ENCODE measurements at places on chromosomes 16 and 17. TPM values are rescaled to one million over a fixed set of nuclear protein-coding genes. Genes with fewer than 3 reads are reported as not detected.

The TNK1 gene
- 9.1 TPM for total RNA-seq

The PLK1 gene
- 30.4 TPM for total RNA-seq

The FN3KRP gene
- total RNA-seq, result 31.8 TPM

The TP53TG3F gene
- total RNA-seq, result not detected

The ZNF750 gene
- 0.11 TPM for total RNA-seq

DNA sequence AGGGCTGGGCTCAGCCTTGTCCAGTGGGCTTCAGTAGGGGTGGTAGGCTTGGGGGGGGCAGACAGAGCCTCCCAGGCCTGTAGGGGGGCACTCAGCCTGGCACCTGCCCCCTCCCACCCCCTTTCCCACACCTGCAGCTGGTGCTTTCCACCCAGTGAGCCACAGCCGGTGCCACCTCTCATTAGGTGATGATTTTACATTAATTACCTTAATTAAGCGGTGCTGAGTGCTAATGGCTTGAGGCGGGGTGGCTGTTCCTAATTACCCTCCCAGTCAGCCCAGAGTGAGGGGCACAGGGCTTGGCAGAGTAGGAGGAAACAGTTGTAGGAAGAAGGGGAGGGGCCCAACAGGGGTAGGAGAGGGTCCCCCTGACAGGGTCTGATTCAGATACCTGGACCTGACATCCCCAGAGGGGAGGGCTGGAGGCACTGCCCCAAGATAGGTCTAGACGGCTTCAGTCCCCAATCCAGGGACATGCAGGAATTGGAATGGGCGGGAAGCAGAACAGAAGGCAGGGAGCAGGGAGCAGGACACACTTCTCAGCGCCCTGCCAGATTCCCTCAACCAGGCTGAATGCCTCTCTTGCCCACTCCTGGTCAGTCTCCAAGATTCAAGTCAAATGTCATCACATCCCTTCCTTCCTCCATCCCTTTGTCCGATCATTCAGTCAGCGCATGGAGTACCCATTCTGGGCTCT is 26.5 kb upstream of the PHF12 start:
- peaks cover 11% of the 10 kb centered on the region for H3K4me1 ChIP-seq
- no peak for DNase-seq
- no peak overlapping the region for H3K4me3 ChIP-seq

GRCh38 chr16:58024486-58025350 is 836 bp upstream of the MMP15 start:
- H3K4me3 ChIP-seq, result peak overlapping the region; percentile 76
- no peaks in the 10 kb centered on the region for H3K27me3 ChIP-seq
- peaks cover 38% of the 10 kb centered on the region for H3K4me1 ChIP-seq

DNA sequence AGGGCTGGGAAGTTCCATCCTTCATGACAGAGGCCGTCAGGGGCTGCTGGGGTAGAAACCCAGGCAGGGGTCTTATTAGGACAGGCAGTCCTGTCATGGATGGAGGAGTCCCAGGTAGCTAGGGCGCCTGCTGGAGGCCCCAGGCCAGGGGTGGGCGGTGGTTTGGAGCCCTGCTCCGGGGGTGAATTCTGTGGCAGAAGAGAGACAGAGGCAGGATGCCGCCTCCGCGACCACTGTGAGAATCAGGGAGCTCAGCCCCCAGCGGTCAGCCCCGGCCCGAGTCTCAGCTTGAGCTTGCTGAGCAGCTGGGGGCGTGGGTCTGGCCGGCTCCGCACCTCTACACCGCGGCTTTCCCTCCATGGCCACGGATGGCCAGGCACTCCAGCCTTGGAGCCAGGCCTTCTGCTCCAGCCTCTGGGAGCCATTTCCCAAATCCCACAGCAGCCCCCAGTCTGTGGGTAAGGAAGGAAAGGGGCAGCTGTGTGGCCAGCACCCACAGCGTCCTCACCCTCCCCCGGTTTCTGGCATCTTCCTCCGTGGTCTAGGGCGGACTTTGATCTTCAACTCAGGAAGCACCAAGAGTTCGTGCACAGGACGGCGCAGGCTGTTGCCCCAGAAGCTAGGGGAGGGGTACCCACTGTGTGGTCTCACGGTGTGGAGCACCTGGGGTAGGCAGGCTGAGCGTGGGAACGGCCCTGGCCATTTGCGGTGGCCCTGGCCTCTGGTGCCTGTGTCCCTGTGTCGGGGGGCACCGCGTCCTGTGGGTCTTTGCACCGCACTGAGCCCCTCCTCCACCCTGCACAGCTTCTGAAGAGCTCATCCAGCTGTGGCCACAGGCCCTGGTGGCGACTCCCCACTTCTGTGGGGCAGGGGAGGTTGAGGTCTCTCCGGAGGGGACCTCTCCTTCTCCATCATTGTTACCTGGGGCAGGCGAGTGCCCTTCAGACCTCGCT is 14.1 kb downstream of the CD7 start:
- DNase-seq, result no peak
- peaks cover 10% of the 10 kb centered on the region for H3K27me3 ChIP-seq
- H3K4me1 ChIP-seq, result peaks cover 10% of the 10 kb centered on the region
- H3K4me3 ChIP-seq, result no peak overlapping the region
- H3K27ac ChIP-seq, result no peak overlapping the region

- no peak for DNase-seq
- H3K4me3 ChIP-seq, result no peak overlapping the region
- no peaks in the 10 kb centered on the region for H3K27me3 ChIP-seq
- no peak overlapping the region for H3K27ac ChIP-seq
- peaks cover 19% of the 10 kb centered on the region for H3K36me3 ChIP-seq
- peaks cover 9% of the 10 kb centered on the region for H3K4me1 ChIP-seq
These were observed 51.3 kb downstream of the PIPOX start for GRCh38 chr17:29094101-29094708.

Measured in progenitor cell of endocrine pancreas (in vitro differentiated cells).